ENCODE measurements at places on chromosomes 7 and 10. TPM values are rescaled to one million over a fixed set of nuclear protein-coding genes. Genes with fewer than 3 reads are reported as not detected.

CRHR2 gene
- total RNA-seq = 0.45 TPM

TYSND1 gene
- total RNA-seq = 31.2 TPM

CD36 gene
- 145 TPM for total RNA-seq

DNA sequence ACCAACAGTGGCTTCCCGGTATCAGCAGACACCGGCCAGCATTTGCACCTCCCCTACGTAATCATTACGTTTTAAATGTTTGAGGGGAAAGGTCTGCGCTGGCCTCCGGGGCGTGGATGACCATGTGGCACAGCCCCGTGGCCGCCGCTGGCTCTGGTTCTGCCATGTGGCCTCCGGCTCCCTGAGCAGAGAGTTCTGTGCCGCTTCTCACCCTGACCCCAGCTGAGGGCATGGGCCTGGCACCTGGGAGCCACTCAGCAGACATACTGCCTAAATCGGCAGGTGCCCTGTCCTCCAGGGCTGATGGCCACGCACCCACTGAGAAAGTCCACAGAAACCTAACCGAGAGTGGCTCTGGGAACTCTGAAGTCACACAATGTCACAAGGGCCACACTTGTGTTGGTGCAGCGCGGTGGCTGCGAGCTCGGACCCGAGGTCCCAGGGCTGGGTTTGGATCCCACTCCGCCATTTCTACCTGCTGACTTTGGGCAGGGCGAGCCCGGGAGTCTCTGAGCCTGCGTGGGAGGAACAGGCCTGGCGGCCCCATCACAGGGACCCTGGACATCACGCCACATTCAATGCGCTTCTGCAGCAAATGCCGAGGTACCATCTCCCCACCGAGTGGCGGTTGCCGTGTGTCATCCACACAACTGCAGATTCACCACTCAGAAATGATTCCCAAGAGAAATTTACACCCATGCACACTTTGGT, 25.3 kb downstream of the CFAP46 start:
- DNase-seq = no peak

GRCh38 chr10:129741978-129742741, 221.9 kb downstream of the EBF3 start:
- no peak for DNase-seq

DNA sequence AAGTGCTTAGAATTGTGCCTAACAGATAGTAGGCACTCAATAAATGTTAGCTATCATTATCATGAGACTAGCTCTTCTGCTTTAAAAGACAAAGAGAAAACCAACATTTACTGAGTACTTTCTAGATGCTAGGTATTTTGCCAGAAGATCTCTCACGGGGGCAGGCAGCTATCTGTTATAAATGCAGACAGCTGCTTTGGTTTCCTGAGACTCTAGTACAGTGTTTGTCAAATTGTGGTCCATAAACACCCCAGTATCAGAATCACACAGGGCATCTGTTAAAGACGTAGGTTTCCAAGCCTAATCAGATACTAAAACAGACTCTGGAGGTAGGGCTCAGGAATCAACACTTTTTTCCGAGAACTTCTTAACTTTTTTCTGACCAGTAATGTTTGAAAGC, 13.9 kb downstream of the FAM133B start:
- no peak for DNase-seq

DNA sequence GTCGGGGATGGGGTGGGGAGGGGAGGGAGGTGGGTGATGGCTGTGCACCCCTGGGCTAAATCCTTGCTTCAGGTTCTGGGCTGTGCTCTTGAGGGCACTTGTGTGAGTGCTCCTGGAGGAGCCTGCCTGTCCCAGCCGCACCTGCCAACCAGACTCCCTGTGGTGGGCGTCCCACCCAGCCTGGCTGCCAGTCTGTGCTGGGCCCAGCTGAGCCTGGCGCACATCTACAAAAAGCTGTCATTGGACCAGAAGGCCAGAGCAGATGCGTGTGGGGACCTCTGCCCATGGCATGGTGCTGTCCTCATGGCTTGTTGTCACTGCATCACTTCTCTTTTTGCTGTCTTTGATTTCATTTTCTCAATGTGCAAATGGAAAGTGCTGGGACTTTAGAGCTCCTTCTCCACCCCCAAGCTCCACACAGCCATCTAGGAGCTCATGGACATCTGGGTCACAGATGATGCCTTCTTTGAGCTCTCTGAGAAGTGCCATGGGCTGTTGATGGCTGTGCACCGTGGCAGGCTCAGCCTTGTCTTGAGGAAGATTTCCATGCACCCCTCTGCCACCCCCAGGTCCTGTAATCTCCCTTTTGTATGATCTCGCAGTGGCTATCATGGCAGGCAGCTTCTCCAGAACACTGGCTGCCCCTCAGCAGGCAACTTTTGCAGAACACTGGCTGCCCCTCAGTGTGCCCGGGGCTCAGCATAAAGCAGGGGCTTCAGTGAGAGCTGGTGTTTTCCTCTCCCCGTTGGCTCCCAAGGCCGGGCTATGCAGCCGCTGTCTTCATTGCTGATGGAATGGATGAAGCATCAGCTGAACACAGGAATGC, 83.9 kb downstream of the ADCY1 start:
- DNase-seq = no peak

DNA sequence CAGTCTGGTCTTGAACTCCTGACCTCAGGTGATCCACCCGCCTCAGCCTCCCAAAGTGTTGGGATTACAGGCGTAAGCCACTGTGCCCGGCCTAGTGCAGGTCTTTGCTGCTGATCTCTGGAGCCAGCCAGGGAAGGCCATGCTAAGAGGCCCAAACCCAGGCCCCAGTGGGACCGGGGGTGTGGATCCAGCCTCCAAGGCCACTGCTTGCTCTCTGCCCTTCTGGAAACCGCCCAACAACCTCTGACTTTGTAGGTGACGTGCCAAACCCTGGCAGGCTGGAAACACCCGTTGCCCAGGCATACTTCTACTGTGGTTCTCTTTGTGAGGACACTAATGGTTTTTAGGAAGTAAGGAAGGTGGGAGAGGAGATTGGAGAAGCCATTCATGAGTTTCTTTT, 83.5 kb upstream of the GNA12 start:
- no peak for DNase-seq

GRCh38 chr10:7340179-7340874, 70.5 kb downstream of the SFMBT2 start:
- no peak for DNase-seq

DNA sequence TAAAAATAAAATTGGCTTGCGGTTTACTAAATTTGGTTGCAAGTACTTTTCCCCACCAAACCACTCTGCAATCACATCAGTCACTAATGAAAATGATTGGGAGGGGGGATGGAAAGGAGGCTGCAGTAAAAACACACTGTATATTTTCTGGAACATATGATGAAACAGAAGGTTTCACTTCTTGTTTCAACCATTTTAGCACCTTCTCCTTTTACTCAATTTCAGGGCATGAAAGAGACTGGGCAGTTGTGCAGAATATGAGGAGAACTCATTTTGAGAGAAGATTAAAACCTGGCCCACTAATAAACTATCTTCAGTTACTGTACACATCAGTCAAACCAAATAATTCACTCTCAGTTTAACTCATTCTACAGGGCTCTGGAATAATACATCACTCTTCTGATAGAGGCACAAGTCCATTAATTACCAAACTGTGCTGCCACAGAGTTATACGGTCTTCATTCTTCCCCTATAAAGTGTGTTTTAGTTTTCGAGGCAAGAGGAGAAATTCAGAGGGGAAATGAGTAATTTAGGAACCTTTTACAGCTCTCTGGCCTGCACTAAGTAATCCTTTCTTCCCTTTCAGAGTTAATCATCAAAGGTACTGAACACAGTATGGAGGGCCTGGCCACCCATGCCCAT, 25.5 kb downstream of the JAZF1 start:
- no peak for DNase-seq

DNA sequence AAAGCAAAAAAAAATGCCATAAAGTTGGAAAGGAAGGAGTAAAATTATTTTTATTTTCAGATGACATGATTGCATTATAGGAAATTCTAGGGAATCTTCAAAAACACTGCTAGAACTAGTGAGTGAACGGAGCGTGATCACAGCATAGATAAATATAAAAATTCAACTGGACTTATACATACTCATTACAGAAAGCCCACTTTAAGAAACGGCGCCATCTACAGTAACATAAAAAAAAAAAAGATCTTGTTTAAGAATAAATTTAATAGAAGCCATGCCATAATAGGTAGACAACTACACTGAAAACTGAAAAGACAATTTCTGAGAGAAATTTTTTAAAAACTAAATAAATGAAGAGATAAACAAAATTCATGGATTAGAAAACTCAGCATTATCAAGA, 623.1 kb upstream of the MGMT start:
- DNase-seq = no peak

All from thyroid gland (tissue), 4 donors.